ENCODE measurements at places on chromosomes 12 and 14.

GRCh38 chr12:21843795-21844194, 69.3 kb upstream of the KCNJ8 start:
- no peak for DNase-seq

DNA sequence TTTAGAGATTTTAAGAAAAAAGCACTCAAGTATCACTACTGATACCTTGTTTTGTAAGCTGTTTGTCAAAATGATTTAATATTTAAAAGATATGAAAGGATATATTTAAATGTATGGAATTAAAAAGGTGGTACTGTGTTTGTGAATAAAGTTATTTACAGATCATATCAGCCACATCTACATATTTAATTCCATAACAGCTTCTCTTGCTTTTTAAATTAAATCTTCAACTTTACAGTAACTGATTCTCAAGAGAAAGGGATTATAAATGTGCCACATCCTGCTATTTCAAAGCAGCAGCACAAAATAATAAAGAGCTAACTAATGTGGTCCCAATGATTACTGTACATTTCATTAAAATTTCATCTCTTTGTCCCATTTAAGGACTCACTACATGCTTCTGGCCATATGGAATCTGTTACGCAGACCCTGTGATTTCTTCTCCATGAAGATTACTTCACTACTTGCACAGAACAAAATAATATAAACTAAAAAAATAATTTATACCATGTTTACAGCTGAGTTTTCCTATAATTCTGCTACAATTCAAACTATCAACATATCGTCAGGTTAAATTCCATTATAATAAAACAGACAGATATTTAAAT, 117.8 kb downstream of the MED13L start:
- DNase-seq, result no peak

DNA sequence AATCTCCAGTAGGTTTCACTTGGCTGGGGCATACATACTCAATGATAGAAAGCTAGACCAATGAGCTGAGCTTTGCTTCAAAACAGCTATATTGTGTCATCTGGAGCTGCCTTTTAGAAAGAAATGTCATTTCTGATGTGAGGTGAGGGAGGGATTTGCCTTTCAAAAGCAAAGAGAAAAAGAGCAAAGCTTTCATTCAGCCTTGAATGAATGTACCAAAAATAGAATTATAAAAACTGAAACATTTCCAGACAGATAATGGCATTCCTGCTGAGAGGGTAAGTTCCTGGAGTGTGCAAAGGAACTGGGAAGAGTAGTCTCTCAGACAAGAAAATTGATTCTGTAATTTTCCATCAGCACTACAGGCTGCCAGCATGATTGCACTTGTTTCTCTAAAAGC, 710.0 kb downstream of the LRFN5 start:
- no peak for DNase-seq

GRCh38 chr14:70716958-70717357, 75.2 kb downstream of the TTC9 start:
- DNase-seq, result no peak

GRCh38 chr14:88559852-88560251, 3.0 kb upstream of the ZC3H14 start:
- no peak for DNase-seq

GRCh38 chr14:92897922-92898565, 24.9 kb upstream of the CHGA start:
- DNase-seq, result no peak

- DNase-seq, result no peak
These were observed 384.7 kb downstream of the CCDC91 start for GRCh38 chr12:28574746-28575592.

Data from T-helper 17 cell (primary cell).